ENCODE measurements at places on chromosomes 11 and 22. TPM values are rescaled to one million over a fixed set of nuclear protein-coding genes. Genes with fewer than 3 reads are reported as not detected.

The DYNC2H1 gene
- 1.5 TPM for total RNA-seq

DNA sequence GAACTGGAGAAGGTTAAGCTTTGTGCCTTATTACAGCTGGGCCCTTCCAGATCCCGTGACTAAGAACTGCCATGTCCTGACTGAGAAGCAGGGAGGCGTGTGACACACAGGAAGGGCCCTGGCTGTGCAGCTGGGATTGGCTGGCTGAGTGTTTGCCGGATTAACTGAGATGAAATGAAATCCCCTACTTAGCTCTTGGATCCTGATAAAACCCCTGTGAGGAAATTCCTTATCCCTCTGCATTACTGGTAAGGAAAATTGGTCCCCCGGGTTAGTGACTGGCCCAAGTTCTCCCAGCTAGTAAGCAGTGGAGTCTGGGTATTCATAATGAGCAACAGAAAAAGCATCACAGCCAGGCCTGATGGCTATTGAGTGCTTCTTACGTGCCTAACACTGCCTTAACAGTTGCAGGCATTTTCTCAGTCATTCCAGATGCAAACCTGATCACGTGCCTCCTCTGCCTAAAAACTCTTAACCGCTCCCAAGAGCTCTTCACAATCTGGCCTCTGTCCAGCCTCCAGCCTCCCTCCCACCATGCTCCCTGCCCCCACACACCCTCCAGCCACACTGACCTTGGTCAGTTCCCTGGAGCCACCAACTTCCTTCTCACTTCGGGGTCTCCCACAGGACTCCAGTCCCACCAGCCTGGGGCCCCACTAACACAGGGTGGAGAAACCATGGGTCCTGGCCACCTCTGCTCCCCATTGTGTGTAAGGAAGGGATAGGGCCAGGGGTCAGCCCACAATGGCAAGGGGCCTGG lies 37.8 kb downstream of the ARRB1 start:
- DNase-seq: no peak

GRCh38 chr11:124934862-124935547 lies 842 bp downstream of the HEPACAM start:
- no peak for DNase-seq

DNA sequence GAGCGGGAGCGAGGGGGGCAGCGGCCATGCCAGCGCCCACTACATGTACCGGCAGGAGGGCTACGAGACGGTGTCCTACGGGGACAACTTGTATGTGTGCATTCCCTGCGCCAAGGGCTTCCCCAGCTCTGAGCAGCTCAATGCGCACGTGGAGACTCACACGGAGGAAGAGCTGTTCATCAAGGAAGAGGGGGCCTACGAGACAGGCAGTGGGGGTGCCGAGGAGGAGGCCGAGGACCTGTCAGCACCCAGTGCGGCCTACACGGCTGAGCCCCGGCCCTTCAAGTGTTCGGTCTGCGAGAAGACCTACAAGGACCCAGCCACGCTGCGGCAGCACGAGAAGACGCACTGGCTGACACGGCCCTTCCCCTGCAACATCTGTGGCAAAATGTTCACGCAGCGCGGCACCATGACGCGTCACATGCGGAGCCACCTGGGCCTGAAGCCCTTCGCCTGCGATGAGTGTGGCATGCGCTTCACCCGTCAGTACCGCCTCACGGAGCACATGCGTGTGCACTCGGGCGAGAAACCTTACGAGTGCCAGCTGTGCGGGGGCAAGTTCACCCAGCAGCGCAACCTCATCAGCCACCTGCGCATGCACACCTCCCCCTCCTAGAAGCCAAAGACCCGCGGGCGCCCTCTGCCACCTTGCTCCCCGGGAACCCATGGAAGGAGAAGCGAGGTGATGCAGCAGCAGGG lies 20.9 kb upstream of the TMEM191C start:
- no peak for DNase-seq

The OR5P2 gene
- total RNA-seq: not detected

- DNase-seq: no peak
Observed at GRCh38 chr11:63608353-63609345, 5.6 kb downstream of the PLAAT3 start.

The C11orf68 gene
- 36.5 TPM for total RNA-seq

GRCh38 chr11:130711193-130711592 lies 205.1 kb downstream of the SNX19 start:
- no peak for DNase-seq

The PRR33 gene
- not detected for total RNA-seq

Data from activated T-cell treated with anti-CD3 and anti-CD28 coated beads, Interleukin-2, amount 50 U/mL, for 72 hours (primary cell).